Effector CD8-positive, alpha-beta T cell (primary cell): ENCODE measurements at places on chromosomes 4 and X.

DNA sequence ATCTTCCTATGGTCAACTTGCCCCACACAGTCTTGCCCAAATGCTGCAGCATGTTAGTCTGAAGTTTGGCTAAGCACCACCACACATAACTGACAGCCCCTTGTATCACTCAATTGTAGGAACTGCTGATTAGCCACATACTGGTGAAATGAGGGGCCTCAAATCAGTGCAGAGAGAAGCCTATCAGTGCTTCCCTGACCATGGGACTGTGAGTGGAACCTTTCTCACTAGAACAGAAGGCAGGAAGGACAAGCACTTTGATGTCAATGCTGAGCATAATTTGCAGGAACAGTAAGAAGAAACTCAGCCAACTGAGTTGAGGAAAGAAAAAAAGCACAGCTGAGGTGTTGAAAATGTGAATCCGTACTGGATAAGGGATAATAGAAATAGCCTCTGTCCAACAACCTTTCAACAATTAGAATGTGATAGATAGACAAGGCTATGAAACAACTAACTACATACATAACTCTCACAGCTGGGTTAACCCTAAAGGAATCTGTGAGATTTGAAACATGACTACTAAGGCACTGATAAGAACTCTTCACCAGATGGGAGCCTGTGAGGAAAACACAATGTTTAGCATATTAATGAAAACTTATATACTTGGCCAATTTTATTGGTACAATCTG is 136.6 kb upstream of the SH3RF1 start:
- DNase-seq: no peak

GRCh38 chr4:43898836-43899235 is 549.8 kb downstream of the KCTD8 start:
- no peak for DNase-seq

DNA sequence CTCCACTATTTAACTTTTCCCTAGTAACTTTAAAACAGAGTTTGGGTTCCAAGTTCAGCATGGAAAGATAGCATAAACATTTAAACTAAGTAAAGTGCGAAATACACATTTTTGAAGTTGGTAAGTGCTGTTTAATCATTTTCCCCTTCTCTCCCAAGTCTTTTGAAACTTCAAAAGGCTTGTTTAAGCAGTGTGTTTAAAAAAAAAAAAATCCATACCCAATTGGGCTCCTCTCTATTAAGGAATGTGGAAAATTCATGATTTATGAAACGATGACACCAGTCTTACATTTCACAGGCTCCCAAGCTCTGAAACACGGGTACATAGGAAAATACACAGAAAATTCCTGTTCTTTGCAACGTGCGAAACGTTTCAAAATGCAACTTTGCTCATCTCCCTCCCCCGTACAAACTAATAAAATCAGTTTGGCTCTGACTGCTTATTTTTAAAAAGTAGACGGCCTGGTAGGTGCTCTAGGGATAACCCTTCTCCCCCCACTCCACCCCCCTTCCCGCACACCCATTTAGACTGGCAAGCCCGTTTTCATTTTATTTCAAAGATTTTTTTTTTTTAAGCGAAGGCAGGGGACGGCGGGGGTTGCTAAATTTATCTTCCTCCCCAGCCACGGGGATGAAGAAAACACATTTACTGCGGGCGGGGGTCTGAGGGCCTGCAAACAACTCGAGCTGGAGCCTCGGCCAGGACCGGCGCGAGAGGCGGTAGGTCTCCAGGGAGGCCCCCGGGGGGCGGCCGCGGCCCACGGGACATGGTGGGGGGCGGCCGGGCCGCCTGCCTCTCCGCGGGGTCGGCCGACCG is 786 bp upstream of the ZFX start:
- no peak for DNase-seq

DNA sequence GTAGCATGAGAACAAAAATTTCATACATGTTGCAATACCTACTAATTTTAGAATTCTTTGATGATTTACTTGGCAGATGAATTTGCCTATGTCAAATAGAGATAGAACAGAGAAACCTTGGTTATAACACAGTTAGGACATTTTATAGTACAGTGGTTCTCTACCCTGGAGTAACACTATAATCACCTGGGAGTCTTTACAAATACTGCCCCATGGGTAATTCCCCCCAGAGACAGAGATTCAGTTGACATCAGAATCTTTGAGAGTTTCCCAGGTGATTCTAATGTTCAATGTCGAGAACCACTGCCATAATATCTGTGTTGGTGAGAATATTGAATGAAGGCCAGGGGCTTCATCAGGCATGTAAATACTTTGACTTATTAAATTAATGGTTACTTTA is 401.3 kb upstream of the NDST4 start:
- no peak for DNase-seq
